Left lung (tissue), 14 donors: ENCODE measurements at places on chromosomes 3 and 15. TPM values are rescaled to one million over a fixed set of nuclear protein-coding genes. Genes with fewer than 3 reads are reported as not detected.

- no peak for DNase-seq
Measured at GRCh38 chr15:57676585-57676984, 29.9 kb upstream of the POLR2M start.

DNA sequence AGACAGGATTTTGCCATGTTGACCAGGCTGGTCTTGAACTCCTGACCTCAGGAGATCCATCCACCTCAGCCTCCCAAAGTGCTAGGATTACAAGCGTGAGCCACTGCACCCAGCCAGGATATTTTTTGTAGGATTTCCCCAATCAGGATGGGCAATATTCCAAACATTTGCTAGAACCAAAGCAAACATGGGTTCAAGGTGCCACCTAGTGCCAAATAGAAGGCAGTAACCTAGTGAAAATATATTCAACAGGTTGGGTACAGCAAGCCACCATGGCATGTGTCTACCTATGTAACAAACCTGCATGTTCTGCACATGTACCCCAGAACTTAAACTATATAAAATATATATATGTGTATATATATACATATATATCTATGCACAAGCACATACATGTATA lies 185.9 kb upstream of the CADM2 start:
- no peak for DNase-seq

Gene DUOX1
- 7.5 TPM for polyA plus RNA-seq

DNA sequence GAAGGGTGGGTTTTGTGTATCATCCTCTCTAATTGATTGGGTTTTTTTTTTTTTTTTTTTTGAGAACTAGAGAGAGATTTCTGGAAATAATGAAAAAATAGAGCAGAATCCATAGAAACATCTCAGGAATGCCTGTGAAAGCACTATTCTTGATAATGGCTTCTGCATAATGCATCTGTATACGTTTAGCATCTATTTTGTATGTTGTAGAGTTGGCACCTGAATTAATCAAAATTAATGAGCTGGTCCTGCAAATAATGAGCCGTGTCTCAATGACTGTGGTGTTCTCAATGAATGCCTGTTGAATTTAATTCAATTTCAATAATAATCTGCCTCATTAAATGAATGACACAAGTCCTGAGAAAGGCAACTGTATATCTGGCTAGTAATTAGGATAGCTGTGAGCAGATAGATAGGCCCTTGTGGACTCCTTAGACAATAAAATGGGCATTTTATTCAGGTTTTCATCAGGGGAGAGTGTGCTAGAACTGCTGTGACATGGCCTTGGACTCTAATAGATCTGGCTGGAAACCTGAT lies 70.5 kb upstream of the WDR72 start:
- DNase-seq = no peak

- no peak for DNase-seq
Measured at GRCh38 chr3:36945333-36945980, 603 bp upstream of the TRANK1 start.

Gene CLDN11
- 8.2 TPM for polyA plus RNA-seq

Gene IQCH
- polyA plus RNA-seq = 2.6 TPM

Gene RETNLB
- not detected for polyA plus RNA-seq

DNA sequence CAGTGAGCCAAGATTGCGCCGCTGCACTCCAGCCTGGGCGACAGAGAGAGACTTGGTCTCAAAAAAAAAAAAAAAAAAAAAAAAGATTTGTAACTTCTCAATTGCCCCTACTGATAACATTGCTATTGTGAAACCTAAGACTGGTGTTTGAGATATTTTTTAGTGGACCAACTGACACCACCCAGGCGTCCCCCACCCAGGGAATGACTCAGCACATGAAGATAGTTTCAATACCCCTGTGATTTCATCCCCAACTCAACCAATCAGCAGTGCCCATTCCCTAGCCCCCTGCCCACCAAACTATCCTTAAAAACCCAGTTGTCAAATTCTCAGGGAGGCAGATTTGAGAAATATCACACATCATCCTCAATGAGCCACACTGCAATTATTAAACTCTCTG lies 76.9 kb downstream of the TTBK2 start:
- DNase-seq = no peak

Gene C3orf70
- polyA plus RNA-seq = 5.6 TPM

DNA sequence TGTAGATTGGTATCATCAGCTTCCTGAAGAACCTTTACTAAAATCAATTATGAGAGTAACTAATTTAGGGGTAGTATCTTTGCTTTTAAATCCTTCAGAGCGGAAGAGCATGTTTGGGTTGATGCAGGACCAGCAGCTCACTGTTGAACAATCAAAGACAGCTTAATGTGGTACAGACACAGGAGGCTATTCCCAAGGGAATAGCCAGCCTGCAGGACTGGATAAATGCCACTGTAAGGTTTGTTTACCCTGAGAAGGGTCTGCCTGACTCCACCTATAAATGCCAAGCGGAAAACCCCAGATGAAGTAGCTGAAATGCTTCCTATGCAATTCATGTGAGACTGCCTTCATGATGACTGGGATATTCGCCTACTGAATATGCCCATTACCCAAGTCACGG lies 16.0 kb upstream of the STAC start:
- DNase-seq = no peak

Gene LMOD3
- polyA plus RNA-seq = 0.17 TPM

DNA sequence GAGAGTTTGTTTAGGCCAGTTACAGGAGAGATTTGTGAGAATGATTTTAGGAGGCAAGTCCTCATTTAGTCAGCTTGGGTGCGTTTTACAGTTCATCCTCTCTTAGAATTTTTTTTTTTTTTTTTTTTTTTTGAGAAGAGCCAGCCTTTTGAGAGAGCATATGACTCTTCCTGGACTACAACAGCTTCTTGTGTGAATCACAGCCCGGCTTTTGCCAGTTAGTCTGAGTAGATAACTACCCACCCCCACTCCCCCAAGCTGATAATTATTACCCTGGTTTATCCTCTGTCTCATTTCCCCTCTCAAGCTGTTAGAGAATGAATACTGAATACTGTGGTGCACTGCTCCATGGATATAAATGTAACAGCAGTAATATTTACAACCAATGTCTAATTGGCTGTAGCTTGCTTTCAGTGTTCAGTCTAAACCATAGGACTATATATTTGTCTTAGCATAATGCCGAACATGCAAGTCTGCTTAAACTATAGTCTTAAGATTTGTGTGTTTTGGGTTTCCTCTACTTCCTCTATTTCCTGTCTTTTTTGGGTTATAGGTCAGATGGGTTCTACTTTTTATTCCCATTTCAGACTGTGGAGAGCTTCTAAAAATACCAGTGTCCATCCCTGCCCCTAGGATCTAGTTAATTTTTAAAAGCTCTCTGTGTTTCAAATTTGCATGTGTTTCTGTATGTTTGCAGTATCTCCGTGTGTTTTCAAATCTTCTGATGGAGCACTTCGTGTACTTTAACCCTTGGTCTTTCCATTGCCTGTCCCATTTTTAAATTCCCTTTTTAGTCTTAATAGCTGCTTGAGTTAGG lies 8.0 kb downstream of the CHD2 start:
- DNase-seq = no peak

Gene PPIP5K1
- 30.6 TPM for polyA plus RNA-seq

- DNase-seq = no peak
Measured at GRCh38 chr15:101535170-101535902, 45.8 kb upstream of the PCSK6 start.

Gene LYZL4
- not detected for polyA plus RNA-seq

- no peak for DNase-seq
Measured at GRCh38 chr3:184601576-184602371, 40.2 kb downstream of the EPHB3 start.

GRCh38 chr15:76100361-76100760 lies 40.6 kb downstream of the TMEM266 start:
- DNase-seq = no peak

Gene CSPG4
- 36.1 TPM for polyA plus RNA-seq

- peak; percentile 36 for DNase-seq
Measured at GRCh38 chr3:195238081-195238571, 32.8 kb downstream of the XXYLT1 start.
